ENCODE measurements at places on chromosomes 6 and 20.

GRCh38 chr20:36865076-36865860 is 10.7 kb upstream of the TLDC2 start:
- DNase-seq, result no peak

DNA sequence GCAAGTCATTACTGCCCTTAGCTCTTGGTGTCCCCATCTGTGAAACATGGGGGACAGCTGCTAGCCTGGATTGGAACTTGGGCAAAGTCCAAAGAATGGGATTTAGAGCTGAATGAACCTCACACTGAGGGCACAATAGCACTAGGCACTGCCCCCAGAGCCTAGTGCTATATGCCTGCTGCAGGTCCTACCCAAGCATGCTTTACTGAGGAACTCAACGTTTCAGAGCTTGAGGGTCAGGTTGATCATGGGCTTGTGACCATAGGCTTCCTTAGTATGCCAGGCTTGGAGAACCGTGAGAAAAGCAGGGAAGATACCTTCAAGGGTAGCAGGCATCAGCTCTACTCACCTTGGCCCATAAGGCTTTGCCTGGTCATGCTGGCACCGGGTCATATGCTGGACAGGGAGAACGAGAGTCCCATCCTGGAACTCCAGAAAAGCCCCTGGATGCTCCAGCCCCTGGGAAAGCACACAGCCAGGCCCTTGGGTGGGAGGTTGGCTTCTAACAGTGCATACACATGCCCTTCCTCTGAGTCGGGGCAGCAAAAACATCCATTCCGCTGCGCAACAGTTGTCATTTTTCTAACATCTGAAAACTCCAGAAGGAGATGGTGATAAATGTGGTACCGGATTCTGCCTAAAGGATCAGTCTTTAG is 29.7 kb downstream of the EIF2S2 start:
- no peak for DNase-seq

- peak; percentile 6 for DNase-seq
These were observed 6.0 kb upstream of the TRIM26 start for GRCh38 chr6:30219244-30219643.

- no peak for DNase-seq
These were observed 18.1 kb upstream of the OSER1 start for GRCh38 chr20:44228465-44229258.

DNA sequence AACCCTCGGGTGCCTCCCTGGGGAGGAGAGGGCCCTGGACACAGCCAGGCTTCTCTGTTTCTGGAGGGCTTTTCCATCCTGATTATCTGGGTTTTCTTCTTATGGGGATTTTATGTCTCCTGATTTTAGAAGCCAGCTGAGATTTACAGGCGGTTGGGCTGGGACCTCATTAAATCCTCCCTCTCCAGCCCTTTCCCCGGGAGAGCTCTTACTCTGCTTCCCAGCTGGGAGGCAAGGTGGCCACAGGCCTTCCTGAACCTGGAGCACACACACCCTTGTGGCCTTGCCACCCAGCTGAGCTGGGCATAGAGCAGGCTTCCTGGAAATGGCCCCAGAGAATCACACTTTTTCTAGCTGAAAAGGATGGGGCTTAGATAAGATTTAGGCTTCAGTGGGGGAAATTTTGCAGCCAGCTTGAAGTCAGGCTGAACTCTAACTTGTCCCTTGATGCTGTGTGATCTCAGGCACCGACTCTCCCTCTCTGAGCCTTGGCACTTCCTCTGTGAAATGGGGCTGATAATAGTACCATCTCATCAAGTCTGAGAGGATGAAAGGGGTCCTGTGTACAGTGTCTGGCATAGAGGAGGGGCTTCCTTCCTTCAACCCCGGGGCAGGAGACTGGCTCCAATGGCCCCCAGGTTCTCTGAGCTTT is 16.6 kb downstream of the VSTM2L start:
- DNase-seq, result peak; percentile 7

DNA sequence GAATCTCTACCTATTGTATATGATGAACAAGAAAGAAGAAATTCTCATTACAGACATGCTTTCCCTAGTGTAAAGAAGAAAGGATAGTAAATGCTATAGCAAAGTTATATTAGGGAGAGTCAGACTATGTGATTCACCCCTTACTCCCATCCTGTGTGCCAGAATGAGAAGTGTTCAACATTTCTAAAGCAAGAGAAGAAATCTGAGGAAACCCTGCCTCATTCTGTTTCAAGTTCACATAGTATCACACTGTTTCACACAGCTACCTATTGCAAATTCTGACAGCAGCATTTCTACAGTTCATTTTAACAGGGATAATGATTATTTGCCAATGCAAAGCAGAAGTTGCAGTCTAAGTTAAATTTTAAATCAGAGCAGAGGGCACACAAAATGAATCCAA is 267.2 kb upstream of the TCF21 start:
- no peak for DNase-seq

DNA sequence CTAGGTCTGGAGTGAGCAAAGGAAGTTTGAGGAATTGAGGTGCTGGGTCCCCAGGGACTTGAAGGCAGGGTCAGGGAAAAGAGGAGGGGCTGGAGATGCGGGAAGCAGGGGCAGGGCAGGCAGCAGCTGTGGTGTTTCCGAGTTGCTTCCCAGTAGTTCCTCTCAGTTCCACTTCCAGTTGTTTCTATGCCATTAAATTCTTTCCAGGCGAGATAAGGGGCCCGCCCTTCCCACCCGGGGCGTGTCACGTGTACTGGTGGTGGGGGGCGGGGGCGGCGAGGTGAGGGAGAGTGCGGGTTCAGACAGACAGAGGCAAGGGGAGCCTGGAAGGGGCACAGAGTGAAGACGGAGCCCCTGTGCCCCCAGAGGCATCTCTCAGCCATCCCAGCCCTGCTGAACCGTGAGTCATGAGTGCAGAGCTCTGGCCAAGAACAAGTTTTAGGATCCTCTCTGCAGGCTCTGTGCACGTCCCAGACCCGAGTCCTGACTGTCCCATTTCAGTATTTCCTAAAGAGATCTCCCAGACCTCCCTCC is 977 bp downstream of the TNXB start:
- no peak for DNase-seq

- no peak for DNase-seq
These were observed 140.8 kb downstream of the FARS2 start for GRCh38 chr6:5401845-5402738.

DNA sequence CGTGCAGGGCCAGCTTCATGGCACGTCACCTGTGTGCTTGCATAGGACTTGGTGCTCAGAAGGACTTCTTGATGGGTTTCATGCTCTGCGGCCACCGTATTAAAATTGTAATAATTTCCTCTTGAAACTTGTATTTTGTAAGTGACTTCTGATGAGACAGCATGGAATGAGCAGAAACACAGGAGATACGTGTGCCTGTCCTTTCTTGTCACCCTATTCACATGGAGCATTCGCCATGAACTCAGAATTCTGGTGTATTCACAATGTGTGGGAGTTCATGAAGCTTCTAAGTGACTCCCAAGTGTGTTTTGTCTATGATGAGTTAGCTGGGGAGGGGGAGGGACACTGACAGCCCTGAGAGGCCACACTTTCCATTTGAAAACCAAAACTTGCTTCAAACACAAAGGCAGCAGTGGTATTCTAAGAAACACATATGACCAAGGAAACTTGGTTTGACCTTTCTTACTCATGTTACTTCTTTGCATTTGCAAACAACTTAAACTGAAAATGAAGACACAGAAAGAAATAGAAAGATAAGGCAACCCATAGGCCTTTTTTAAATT is 92.1 kb upstream of the NEDD9 start:
- no peak for DNase-seq

GRCh38 chr20:54090230-54091119 is 20.1 kb upstream of the BCAS1 start:
- no peak for DNase-seq

GRCh38 chr6:40997234-40997957 is 41.6 kb downstream of the UNC5CL start:
- DNase-seq, result no peak

DNA sequence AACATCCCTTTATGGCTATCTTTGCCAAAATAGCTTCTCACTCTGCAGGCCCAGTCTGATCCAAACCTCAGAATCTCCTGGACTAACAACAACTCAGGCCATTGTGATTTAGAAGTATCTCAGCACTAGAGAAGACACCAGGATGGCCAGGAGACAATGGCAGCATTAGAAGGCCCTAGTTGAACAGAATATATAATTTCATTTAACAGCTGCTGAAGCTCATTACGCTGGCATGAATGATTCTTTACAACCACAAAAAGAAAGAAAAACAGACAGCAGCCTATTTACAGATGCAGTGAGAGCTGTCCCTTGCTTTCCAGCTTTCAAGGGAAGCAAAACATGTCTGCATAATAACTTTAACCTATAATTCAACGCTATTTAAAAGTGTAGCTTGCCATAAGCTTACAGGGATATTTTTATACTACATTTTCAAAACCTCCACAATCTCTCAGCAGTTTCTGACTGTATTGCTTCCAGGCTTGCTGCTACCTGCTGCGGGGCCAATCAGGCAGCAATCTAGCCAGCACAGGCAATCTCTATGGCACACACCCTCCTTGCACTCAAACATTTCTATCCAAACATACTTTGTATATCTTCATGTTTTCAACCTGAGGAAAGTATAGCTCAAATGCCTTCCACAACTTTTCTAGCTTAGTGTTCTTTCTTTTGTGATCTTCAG is 107.3 kb downstream of the OGFRL1 start:
- no peak for DNase-seq

- DNase-seq, result no peak
These were observed 118.3 kb upstream of the ECI2 start for GRCh38 chr6:4253604-4254231.

DNA sequence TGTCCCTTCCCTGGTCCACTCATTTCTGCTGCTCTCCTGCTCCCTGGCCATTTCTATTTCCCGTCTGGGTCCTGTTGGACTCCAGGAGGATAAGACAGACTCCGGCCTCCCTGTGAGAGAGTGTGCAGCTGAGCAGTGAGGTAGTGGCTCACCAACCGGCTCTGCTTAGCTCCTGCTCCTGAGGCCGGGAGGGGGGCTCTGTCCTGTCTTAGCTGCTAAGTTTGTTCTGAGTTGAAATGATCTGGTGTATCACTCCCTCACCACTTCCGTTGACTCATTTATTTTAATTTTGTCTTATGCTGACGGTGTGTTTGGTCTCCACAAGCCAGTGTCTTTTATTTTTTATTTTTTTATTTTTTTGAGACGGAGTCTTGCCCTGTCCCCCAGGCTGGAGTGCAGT is 148.5 kb upstream of the PDE10A start:
- no peak for DNase-seq

DNA sequence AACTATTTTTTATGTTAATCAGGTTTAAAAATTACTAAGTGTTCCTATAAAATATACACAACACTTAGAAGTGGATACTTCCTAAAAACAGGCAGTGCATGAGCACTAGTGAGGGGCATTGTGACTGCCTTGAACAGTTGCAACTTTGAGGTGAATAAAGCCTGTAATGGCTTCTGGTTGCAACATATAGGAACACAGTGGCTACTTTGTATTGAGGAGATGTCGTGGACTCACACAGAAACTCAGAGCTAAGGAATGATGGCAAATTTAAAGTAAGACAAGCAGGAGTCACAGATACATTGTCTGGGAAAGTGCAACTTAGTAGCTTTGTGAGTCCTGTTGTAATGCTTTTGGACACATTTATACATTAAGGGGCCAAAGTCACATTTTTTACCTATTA is 861 bp upstream of the HLA-A start:
- DNase-seq, result no peak

GRCh38 chr6:3229566-3230178 is 2.2 kb upstream of the TUBB2B start:
- DNase-seq, result peak; percentile 33

- no peak for DNase-seq
These were observed 175.1 kb downstream of the SCP2D1 start for GRCh38 chr20:18988701-18989100.

DNA sequence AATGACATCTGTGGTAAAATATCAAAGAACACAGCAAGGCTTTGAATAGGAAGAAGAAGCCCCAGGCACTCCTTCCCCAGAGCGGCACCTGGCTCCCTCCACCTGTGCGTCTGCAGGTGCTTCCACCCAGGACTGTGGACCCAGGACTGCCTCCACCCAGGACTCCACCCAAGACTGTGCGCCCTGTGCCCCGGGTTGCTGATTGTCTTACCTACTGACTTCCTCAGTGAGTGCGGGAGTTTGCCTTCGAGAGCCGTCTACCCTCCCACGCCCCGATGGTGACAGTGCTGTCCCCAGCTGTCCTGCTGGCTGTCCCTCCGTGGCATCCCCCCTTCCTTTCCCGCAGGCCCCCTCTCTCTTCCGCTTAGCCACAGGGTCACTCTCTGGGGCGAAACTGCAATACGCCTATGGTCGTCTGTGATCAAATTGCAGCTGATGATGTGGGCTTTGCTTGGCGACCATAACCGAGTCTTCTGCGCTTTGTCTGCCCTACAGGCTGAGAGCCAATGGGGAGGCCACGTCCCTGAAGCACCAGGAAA is 52.1 kb downstream of the IRF4 start:
- no peak for DNase-seq

- DNase-seq, result no peak
These were observed 156.4 kb upstream of the ECI2 start for GRCh38 chr6:4291453-4292403.

DNA sequence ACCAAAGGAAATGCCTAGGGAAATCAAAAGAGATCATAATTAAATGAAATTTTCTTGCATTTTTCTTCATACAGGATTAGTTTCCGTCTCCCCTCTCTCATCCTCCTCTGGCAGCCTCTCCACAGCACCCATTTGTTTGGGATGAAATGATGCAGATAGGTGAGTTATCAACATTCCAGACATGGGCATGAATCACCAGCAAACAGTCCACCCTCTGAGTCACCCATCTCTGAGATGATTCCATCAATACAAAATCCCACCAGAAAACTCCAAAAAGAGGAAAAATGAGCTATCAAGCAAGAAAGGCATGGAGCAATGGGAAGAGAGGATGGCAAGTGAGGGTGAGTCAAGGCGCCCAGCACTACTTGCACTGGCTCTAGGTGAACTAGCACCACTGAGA is 11.4 kb downstream of the MC3R start:
- no peak for DNase-seq

DNA sequence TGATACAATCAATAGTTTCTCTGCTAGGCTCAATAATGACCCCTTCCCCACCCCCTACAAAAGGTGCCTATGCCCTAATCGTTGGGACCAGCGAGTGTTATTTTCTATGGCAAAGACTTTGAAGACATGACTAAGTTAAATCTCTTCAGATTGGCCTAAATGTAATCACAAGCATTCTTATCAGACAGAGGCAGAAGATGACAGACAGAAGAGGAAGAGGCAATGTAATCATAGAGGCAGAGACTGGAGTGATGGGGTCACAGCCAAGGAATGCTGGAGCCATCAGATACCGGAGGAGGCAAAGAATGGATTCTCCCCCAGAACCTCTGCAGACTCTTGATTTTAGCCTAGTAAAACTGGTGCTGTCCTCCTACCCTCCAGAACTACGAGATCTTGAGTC is 159.3 kb downstream of the EDN1 start:
- no peak for DNase-seq

- DNase-seq, result no peak
These were observed 92.5 kb downstream of the SPTLC3 start for GRCh38 chr20:13101276-13101675.

All from NCI-H1092 (cell line).